Stimulated activated CD4-positive, alpha-beta T cell treated with anti-CD3 and anti-CD28 coated beads, Interleukin-15, amount 100 ng/mL, for 1 hour (primary cell): ENCODE measurements at places on chromosomes 12 and 14.

DNA sequence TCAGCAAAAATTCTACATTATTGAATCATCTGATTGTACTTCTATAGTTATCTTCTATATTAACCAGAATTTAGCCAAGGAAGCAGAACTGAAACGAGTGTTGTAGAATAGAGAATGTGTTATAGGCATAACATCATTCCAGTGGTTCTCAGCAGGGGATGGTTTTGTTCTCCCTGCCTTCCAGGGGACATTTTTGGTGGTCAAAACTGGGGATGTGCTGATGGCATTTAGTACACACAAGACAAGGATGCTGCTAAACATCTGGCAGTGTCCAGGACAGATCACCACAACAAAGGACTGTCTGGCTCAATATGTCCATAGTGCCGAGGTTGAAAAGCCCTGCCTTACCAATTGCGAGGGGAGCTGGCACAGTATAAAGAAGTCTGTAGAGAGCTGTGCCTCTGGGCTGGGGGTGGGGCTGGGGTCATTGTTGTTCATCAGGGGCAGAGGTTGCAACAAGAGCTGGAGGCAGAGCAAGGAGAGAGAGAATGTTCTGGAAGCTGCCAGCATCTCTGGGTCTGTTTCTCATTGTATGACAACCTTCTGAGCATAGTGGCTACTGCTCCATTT, 1472.8 kb downstream of the AACS start:
- no peak for DNase-seq

- DNase-seq, result no peak
Measured at GRCh38 chr14:94387051-94388026, 1.1 kb downstream of the SERPINA1 start.

DNA sequence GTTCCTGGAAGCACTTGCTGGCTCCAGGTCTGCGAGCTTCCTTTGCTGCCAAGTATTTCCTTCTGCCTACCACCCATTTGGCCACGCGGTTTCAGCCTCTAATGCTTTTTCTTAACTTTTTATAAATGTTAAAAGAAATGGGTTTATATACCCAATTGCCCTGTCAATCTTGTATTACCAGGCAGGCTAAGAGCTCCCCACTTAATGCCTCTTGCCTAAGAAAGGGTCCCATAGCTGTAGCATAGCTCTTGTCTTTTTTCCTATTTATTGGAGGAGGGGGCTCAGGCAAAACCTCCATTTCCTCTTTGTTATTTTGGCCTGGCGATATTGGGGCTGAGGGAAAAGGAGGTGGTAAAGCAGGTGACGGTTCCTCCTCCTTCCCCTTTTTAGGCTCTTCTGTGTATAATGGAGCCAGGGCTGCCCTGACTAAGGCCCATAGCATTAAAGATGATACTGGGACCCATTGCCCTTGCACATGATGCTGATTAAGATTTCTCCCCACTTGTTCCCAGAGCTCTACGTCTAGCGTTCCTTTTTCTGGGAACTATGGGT, 21.6 kb upstream of the BLTP3B start:
- DNase-seq, result no peak

GRCh38 chr14:58732387-58732786, 94.6 kb downstream of the DACT1 start:
- DNase-seq, result no peak

DNA sequence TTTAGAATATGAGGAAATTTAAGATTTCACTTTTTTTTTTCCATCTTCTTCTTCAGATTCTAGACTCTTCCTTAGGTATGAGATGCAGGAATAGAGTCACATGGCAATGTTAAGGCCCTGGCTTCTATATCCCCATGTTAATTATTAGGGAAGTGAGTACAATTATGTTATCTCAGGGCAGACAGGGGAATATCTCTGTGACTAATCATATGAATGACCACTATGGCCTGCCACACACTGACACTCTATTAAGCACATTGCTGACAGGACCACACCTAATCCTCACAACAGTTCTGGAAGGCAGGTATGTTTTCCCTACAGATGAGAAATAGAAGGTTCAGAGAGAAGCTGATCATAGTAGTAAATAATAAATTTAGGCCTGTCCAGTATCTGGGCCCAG, 69.4 kb upstream of the PTPRQ start:
- no peak for DNase-seq

- DNase-seq, result no peak
Measured at GRCh38 chr12:49968471-49968870, 4.3 kb upstream of the AQP6 start.

DNA sequence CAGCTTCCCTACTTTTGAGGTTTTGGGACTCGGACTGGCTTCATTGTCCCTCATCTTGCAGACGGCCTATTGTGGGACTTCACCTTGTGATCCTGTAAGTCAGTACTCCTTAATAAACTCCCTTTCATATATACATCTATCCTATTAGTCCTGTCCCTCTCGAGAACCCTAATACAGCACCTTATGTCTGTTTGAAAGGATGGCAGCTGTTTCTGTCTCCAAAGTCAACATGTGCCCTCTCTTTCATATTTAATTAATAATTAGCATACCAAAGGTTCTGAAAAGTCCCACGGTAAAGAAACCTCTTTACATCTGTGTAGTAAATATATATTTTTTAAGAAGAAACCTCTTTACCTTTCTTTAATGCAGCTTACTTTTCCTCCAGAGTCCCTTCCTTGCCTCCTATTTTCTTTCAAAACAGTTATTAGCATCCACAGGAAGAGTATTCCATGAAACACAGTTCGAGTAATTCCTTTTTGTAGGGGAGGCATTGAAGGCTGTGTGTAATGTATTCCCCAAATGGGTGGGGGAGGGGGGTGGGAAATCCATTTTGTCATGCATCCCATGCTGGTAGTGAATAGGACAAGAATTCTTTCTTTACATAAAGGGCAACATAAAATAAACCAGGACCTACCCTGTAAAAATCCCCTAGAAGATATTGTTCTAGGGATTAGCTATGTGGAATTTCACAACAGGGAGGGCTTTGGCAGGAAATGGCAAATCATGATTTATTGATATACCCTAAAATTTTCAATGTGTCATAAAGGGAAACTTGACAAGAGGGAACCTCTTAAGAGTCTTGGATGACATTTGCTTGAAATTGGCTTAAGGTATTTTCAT, 241.5 kb downstream of the SUDS3 start:
- no peak for DNase-seq

GRCh38 chr12:113251404-113252070, 30.3 kb downstream of the TPCN1 start:
- DNase-seq, result no peak

DNA sequence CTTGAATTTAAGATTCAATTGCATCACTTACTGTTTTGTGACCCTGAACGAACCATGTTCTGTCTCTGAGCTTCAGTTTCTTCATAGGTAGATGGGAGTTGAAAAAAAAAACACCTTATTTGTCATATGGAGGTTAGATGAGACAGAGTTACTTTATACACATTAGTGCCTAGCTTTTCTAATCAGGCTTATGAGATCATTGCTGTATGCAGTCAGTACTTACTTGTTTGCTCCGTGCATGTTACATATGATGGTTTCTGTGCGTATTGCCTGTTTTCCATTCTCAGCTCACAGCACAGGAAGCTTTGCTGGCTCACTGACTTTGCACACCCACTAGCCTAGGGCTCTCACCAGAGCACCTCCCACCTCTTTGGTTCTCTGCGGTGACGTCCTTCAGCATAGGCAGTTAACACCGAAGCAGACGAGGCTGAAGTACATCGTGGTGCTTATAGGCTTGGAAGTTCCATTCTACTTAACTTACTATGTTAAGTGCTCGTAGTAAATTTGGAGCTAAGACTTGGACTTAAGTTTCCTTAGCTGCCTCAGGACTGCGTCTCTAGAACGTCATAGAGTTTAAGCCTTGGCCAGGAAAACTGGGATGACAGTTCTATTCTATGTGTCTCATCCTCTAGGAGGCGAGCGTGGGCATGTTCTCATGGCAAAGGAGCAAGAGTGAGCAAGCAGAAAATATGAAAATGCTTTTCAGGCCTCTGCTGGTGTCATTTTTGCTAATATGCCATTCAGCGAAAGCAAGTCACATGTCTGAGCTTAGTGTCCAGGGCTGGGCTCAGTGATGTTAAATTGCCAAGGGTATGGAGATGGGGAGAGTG, 57.3 kb downstream of the NRXN3 start:
- DNase-seq, result no peak

- no peak for DNase-seq
Measured at GRCh38 chr12:10867381-10867780, 16.7 kb downstream of the PRH1 start.

GRCh38 chr14:24368562-24369252, 723 bp downstream of the NFATC4 start:
- no peak for DNase-seq

- DNase-seq, result no peak
Measured at GRCh38 chr12:71759941-71760340, 5.3 kb downstream of the RAB21 start.

- DNase-seq, result no peak
Measured at GRCh38 chr14:66311990-66312389, 174.2 kb upstream of the CCDC196 start.

GRCh38 chr14:96792591-96792990, 4.6 kb upstream of the VRK1 start:
- DNase-seq, result no peak

GRCh38 chr14:100662879-100663760, 63.6 kb upstream of the DLK1 start:
- no peak for DNase-seq

DNA sequence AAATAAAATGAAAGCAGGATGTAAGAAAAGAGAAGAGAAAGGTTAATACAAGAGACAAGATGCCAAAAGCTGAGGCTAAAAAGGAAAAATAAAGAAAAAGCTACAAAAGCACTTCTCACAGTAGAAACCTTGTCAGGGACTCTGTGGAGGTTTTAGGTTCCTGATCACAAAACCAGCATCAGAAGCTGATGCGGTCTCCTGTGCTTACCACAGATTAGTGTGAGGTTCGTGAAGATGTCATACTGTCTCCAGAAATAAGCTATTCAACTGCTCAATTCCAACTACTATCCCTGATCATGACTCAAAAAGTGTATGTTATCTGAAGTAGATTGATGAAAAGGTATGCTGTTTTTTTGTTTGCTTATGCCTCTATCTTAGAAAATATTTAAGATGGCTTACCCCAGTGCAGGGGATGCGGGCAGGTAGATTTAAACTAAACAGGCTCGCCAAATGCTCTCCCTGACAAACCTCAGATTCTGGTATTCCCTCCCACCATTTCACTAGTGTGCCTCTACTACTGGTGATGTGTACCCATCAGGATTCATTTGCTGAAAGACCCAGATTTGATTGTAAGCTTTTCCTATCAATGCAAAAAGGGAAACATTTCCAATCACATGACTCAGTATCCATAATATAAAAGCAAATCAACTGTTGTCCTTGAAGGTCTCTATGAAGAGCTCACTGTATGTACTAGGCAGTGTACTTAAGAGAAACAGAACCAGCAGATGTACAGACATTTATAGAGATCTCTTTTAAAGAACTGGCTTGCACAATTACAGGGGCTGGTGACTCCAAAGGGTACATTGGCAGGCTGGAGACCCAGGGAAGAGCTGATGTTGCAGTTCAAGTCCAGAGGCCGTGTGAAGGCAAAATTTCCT, 169.5 kb upstream of the FOXN3 start:
- no peak for DNase-seq

DNA sequence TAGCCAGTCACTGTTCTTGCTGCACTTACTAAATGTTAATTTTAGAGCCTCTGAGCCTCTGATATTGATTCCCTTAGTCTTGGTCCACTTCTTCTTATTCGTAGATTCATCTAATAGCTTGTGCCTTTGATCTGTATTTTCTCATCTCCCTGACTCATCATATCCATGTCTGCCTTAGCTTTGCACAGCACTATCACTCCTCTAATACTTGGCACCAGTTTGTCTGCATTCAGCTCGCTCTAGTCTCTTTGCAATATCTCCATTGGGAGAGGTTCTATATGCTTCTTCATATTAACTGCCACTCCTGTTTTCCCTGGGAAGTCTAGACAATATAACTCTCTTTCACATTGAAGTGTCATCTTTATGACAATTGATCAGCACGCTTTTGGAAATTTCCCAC, 68.5 kb upstream of the CSRP2 start:
- no peak for DNase-seq

DNA sequence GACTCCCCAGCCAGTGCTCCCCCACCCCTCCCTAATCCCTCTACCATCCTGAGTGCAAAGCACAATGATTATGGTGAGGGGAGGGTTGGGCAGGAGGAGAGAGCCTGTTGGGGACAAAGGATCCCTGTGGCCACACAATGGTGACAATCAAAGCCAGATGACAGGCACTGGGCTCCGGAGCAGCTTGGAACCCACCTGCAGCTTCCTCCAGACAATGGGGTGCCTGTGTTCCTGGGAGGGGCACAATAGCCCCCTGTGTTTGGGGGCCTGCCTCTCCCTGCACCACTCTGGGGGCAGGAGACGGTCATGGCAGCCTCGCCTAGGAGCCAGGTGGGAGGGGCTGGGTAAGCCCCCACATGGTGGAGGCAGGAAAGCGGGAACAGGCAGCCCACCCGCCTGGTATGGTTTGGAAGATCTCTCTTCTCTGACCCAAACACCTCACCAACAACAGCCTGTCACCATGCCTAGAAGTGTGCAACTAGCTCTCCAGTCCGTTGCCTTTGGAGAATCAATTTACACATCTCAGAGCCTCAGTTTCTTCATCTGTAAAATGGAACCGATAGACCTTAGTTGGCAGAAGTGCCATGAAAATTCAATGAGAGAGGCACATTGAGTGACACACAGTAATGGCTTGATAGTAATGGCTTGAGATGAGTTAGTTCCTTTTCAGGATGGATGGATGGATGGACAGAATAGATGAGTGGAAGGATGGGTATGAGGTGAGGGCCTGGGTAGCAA, 53.0 kb downstream of the MVK start:
- DNase-seq, result no peak

DNA sequence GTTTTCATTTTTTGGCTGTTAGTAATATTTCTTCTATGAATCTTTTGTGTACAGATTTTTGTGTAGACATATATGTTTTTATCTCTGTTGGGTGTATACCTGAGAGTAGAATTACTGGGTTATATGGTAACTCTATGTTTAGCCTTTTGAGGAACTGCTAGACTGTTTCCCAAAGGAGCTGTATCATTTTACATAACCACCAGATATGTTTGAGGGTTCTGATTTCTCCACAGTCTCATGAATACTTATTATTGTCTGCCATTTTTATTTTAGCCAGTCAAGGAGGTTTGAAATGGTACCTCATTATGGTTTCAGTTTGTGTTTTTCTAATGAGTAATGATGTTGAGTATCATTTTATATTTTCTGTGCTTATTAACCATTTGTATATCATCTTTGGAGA, 1.9 kb downstream of the PCNX4 start:
- no peak for DNase-seq

- no peak for DNase-seq
Measured at GRCh38 chr14:41950428-41951151, 343.9 kb downstream of the LRFN5 start.

- no peak for DNase-seq
Measured at GRCh38 chr14:53855127-53855526, 101.5 kb downstream of the BMP4 start.

DNA sequence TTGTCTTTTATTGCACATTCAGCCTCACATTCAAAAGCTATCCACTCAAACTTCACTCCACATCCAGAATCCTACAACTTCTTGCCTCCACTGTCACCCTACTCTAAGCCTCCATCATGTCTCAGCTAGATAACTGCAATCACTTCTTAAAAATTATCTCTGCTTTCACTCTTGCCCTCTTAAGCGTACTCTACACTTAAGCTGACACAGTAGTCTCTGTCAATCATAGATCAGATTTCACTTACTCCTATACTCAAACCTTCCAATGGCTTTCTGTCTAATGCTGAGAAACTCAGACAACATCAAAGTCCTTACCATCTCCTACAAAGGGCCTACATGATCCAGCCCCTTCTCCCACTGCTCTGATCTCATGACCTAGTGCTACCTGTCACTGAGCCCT, 304.1 kb downstream of the ITPR2 start:
- no peak for DNase-seq
